Osteoblast (primary cell): ENCODE measurements at places on chromosomes 7 and 10.

GRCh38 chr7:142792129-142792528 lies 21.4 kb downstream of the PRSS2 start:
- DNase-seq: no peak

- DNase-seq: no peak
Observed at GRCh38 chr10:416091-416515, 273.4 kb downstream of the DIP2C start.

DNA sequence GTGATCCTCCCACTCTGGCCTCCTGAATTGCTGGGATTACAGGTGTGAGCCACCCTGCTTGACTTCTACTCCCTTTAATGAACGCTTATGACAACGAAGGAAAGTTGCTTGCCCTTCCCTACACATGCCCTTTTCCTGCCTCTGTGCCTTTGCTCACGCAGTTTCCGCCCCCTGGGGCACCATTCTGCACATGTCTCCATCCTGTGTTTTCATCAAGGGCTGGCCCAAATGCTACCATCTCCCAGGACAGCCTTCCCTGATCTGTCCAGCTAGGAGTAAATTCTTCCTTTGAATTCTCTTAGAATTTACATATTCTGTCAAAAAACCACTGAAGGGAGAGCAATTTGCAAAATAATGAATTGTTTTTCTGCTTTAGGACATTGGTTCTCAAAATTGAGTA lies 50.0 kb upstream of the KMT2C start:
- peak; percentile 25 for DNase-seq

GRCh38 chr10:76463111-76463510 lies 1031.7 kb downstream of the LRMDA start:
- DNase-seq: no peak

GRCh38 chr7:45256775-45257174 lies 99.2 kb downstream of the RAMP3 start:
- DNase-seq: no peak
